ENCODE measurements at places on chromosomes 1 and 21.

GRCh38 chr1:44693900-44694299 is 19.4 kb downstream of the ARMH1 start:
- no peak for ATAC-seq

- ATAC-seq = no peak
Measured at GRCh38 chr1:186326009-186326408, 49.0 kb downstream of the TPR start.

DNA sequence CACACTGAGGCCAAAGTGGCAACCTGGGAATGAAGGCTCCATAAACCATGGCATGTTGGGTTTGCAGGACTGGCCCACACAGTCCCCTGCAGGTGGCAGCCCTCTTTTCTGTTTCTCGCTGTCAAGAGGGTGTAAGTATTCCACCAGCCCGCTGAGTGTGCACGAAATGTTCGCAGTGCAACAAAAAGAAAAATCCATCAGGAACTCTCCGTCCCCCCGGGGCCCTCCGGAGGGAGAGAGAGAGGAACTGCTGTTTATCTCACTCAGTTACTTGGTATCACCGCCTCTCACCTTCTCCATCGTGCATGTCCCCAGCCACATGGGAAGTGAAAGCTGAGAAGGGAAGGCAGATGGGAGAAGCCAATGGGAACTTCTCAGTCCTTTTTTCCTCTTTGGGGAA is 38.3 kb downstream of the NCF2 start:
- ATAC-seq = no peak

DNA sequence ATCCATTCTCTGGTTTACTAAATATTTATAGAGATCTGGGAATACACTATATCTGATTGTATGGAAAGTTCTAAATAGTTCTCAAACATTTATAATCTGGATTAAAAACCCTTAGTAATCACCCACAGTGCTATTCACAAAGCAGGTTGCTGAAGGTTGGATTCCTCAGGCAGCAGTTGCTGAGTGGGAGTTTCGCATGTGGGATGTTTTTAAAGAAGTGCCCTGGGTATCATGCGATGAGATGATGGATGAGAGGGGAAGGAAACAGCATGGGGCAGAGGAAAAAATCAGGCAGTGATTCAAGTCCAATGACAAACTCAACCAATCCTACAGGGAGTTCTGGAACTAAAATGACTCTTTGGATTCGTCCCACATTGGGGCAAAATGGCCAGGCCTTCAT is 85.3 kb upstream of the GALNT2 start:
- ATAC-seq = no peak

GRCh38 chr1:58592522-58593134 is 15.6 kb upstream of the TACSTD2 start:
- ATAC-seq = no peak
